Activated CD8-positive, alpha-beta memory T cell treated with anti-CD3 and anti-CD28 coated beads for 36 hours (primary cell): ENCODE measurements at places on chromosomes 3 and 15. TPM values are rescaled to one million over a fixed set of nuclear protein-coding genes. Genes with fewer than 3 reads are reported as not detected.

RTP1 gene
- total RNA-seq, result not detected

TM4SF4 gene
- not detected for total RNA-seq

LXN gene
- 5.3 TPM for total RNA-seq

NEO1 gene
- 7.6 TPM for total RNA-seq

KBTBD13 gene
- not detected for total RNA-seq

SPSB4 gene
- not detected for total RNA-seq

CSK gene
- total RNA-seq, result 301 TPM

BAHD1 gene
- 23.0 TPM for total RNA-seq

BLOC1S6 gene
- total RNA-seq, result 47.6 TPM

UROC1 gene
- not detected for total RNA-seq

FOXB1 gene
- total RNA-seq, result 0.44 TPM
